HT-29 (cell line): ENCODE measurements at places on chromosomes 12 and 14.

GRCh38 chr14:99548255-99548654 is 55.8 kb downstream of the CCDC85C start:
- no peak for DNase-seq

DNA sequence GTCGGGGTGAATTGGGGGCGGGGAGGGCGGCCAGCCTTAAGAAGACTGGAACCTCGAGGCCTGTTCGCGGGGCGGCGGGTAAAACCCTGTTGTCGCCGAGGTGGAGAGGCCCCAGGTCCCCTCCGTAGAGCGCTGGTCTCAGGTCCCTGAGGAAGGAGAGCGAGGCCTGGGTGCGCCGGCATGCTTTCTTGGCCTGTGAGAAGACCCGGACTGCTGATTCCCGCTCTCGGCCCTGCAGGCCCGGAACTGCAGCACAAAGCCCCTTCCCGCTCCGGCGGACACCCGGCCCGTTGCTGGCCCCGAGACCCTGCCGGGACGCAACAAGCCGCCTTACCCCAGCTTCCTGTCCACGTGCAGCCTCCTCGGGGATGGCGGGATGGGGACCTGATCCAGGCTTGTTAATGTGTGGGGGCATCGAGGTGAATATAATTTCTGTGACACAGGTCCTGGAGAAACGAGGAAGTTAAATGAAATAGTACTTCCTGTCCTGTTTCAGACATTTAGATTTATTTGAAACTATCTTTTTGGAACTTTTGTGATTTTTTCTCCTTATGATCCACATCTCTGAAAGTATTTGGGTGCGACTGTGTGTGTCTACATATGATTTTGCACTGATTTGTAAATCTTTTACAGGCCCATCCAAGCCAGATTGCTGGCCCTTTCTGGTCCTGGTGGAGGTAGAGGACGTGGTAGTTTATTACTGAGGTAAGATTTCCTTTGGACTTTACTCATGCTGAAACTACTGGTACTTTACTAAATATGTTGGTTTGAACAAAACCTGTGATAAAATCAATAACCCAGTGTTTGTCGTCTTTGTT is 600 bp downstream of the PNN start:
- DNase-seq, result peak; percentile 35

DNA sequence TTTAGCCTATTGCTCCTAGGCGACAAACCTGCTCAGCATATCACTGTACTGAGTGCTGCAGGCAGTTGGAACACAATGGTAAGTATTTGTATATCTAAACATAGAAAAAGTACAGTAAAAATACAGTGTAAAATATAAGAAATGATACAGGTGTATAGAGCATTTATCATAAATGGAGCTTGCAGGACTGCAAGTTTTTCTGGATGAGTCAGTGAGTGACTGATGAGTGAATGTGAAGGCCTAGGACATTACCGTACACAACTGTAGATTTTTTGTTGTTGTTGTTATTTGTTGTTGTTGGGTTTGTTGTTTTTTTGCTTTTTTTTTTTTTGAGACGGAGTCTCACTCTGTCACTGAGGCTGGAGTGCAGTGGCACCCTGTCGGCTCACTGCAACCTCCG is 33.4 kb downstream of the PNMA1 start:
- DNase-seq, result no peak

DNA sequence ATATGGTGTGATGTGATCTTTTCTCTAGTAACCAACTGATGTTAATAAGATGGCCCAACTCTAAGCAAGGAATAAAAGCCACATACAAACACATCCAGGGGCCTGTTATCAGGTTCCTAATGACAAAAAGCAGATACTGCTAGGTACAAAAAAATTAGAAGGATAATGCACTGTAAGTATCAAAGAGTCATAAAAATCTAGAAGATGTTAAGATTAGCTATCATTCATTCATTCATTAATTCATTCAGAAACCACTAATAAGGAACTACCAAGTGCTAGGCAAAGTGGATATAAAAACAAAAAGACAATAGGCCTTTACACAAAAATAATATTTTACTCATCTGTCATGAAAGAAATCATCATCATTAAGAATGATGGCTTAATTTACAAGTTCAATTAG is 21.6 kb downstream of the ATF7 start:
- DNase-seq, result no peak

DNA sequence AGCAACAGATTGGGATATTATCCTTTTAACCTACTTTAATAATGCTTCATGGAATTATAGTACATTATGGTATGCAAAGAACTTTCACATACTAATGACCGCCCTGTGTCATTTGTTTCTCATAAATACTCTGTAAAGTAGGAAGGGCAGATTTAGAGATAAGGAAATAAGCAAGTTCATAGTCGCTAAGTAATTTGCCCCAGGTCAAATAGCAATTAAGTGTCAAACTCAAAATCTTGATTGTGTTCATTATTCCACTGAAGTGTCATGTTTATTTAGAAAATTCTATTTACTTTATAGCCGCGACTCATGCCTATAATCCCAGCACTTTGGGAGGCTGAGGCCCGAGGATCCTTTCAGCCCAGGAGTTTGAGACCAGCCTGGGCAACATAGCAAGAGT is 98.7 kb upstream of the ATF1 start:
- no peak for DNase-seq

DNA sequence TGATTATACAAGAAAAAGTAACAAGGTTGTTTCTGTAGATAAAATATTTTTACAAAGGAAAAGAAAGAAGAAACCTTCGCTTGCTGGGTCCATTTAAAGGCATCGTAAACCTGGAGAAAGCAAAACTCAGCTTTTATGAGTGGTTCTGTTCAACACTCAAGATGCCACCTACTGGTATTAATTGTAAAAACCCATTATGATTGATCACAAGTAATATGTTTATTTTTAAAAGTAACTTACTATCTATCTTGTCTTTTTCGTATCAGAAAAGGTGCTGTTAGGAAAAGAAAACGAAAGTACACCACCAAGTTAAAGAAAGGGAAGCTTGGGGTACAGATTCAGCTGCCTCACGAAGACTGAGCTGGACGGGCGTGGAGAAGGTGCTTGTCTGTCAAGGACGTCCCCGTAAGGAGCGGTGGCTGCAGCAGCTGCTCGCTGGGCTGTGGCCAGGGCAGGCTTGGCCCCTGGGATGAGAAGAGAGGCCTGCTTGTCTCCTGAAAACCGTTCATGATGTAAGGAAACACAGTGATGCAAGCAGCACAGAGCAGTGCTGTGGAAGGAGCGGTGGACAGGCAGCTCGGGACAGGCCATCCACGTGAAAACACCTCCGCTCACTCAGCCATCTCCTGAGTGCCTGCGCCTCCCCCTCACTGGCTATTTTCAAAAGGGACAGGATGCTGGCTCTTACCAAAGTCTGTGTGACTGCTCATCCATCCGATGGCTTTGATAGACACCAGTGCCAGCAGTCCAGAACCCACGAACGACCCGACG is 25.0 kb downstream of the SLC15A4 start:
- DNase-seq, result no peak

- peak; percentile 83 for DNase-seq
Observed at GRCh38 chr12:94954029-94954685, 49.3 kb downstream of the NDUFA12 start.

DNA sequence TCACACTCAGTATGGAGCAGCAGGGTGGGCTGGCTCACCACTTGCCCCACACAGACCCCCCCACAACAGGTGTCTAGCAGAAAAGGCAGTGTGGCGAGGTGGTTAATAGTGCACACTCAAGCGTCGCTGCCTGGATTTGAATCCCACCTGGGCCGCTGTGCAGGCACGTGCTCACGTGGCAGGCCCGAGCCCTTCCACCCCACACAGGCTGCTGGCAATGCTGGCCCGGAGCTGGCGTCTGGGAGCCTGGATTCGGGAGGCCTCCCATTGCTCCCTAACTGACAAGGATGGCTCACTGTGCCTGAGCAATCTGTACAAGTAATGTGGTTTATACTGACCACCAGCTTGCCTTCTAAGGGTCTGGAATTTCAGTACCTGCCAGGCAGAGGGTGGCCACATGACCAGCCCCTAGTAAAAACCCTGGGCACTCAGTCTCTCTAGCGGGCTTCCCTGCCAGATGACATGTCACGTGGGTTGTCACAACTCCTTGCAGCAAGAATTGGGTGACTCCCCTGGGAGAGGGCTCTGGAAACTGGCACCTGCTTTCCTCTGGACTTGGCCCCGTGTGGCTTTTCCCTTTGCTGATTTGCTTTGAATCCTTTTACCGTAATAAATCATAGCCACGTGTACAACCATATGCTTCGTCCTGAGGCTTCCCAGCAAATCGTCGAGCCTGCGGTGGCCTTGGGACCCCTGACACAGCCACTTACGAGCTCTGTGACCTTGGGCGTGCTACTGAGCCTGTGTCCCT is 72.8 kb downstream of the SCARB1 start:
- no peak for DNase-seq

DNA sequence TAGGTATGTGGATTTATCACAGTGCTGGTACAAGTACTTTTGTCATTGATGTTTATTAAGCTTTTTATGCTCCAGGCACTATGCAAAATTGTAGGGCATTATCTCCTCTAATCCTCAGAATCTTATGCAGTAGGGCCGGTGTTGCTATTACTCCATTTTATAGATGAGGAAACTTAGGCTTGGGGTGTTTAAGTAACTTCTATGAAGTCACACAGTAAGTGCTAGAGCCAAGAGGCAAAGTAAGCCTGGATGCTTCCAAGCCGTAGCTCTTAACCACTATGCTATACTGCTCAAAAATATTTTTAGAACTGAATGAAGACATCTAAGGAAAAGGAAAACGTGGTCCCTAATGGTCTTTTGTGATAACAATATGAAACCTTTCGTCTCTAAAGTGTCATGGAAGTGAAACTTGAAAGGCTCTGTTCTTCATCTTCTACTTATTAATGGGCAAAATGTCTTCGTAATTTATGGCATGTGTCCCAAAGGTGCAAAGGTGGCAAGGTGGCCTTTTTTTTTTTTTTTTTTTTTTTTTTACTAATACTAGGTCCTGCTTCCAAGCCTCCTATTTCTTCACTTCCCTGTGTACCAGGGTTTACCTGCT is 85.2 kb downstream of the ETV6 start:
- DNase-seq, result no peak

DNA sequence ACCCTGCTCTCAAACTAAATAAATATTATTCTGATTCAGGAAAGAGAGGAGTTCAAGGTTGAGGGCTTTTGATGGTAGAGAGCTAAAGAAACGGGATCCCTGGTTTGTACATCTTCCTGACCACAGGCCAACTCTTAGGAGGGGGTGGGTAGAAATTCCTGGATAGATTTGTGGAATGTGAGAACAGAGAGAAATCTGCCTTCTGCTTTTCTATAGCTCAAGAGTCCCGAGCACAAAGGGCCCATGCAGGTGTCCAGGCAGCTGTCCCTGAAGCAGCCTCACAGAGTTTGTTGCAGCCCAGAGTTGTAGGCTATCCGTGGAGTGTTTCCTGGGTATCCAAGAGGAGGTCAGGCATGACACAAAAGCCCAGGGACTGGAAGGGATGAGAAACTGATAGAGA is 198.6 kb downstream of the BCAT1 start:
- DNase-seq, result no peak

DNA sequence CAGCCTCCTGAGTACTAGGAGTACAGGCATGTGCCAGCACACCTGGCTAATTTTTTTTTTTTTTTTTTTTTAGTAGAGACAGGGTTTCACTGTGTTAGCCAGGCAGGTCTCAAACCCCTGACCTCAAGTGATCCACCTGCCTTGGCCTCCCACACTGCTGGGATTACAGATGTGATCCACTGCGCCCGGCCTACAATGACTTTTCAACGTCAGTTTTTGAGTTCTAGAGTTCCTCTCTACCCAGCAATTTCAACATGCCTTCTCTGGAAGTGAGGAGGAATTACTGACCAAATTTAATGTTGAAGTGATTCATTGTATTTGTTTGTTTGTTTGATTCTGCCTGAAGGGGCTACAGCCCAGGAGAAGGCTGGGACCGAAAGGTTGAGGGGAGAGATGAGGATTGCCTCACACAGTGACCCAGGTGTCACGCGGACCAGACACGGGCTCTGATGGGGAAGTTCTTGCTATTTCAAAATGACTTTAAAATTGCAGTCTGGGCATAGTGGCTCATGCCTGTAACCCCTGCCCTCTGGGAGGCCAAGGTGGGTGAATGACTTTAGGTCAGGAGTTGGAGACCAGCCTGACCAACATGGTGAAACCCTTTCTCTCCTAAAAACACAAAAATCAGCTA is 8.6 kb upstream of the DENR start:
- no peak for DNase-seq

GRCh38 chr12:47868552-47869031 is 36.2 kb downstream of the VDR start:
- no peak for DNase-seq

GRCh38 chr12:12446786-12447185 is 89.9 kb downstream of the BORCS5 start:
- no peak for DNase-seq

DNA sequence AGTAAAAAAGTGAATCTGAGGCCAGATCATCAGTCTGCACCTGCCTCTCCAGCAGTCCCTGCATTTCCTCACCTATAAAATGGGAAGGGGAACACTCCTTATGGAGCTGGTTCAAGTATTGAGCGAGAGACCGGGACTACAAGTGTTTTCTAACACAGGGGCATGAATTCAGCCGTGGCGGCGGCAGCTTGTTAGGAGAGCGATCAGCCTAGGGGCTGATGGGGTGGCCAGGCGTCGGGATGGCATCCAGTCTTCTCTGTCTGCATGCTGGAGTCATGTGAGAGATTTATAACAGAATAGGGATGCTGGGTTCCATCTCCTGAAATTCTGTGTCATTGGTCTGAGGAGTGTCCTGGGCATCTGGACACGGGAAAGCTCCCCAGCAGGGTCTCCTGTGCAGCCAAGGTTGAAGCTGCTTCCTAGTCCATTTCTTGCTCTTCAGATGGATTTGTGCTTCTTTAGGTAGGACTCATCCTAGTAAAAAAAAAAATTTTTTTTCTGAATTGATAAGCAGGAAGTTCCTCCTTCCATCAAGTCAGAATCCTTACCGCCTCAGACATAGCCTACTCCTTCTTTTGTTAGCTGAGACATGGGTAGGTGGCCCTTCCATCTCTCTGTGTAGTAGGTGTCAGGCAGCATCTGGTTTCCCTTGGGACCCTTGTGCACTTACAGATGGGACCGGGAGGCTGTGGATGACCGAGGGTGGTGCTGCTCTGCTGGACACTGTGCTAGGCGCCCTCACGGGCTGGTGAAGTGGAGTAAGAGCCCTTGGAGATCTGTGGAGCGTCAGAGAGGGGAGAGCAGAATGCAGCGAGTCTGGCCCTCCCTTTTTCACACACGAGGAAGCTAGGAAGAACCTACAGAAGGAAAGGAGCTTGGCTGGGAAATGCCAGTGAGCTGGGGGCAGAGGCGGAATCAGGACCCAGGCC is 146.7 kb downstream of the TSPAN9 start:
- DNase-seq, result no peak

DNA sequence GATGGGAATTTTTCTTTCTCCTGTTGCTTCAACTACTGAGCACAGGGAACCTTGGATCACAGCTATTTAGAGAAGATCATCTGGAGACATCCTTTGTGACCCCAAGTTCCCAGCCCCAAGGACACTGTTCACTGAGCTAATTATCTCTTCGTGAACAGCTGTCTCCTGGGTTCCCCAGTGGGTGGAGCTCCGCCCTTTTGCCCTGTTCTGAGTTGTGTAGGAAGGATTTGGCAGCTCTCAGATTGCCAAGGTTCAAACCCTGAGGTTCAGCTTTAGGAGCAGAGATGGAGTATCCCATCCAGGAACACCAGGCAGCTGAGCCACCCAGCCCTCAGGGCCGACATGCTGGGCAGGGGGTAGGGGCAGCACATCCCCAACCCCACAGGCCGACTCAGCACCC is 32.0 kb downstream of the NGB start:
- no peak for DNase-seq
